ENCODE measurements at places on chromosomes 12 and 14. TPM values are rescaled to one million over a fixed set of nuclear protein-coding genes. Genes with fewer than 3 reads are reported as not detected.

DNA sequence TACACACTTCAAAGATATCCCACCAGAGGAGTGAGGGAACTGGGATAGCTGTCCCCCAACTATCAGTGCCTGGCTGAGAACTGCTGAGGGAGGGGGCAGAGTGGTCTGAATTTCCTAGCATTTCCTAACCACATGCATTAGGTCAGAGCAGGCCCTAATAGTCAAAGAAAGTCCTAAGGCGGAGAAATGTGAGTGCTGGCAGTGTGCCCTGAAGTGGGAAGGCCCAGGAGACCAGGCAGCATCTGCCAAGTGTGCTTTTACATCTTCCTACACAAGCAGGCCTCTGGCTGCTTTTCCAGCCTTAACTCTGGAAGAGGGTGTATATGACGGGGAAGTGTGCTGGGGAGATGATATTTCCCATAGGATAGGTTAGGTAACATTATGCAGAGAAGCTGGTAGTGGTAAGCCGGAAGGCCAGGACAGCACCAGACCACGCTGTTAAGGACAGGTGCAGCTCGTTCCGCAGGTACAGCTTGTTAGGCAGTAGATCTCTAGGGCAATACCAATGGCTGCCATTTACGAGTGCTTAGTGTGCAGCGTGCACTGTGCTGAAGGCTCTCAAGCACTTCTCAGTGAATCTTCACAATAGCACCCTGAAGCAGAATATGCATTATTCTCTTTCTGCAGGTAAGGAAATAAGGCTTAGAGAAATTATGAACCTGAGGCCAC is 9.1 kb upstream of the CCDC198 start:
- no peak overlapping the region for H3K4me3 ChIP-seq
- H3K27ac ChIP-seq, result no peak overlapping the region
- no peaks in the 10 kb centered on the region for H3K36me3 ChIP-seq
- no peaks in the 10 kb centered on the region for H3K4me1 ChIP-seq

- H3K4me1 ChIP-seq, result no peaks in the 10 kb centered on the region
- H3K27me3 ChIP-seq, result no peaks in the 10 kb centered on the region
- no peak for DNase-seq
- H3K36me3 ChIP-seq, result peaks cover 12% of the 10 kb centered on the region
Measured at GRCh38 chr12:51471111-51471864, 46.7 kb downstream of the SLC4A8 start.

- H3K27ac ChIP-seq, result no peak overlapping the region
- H3K27me3 ChIP-seq, result peaks cover 27% of the 10 kb centered on the region
- no peak overlapping the region for H3K4me3 ChIP-seq
- H3K4me1 ChIP-seq, result peaks cover 19% of the 10 kb centered on the region
- no peaks in the 10 kb centered on the region for H3K36me3 ChIP-seq
Measured at GRCh38 chr12:27552886-27553560, 29.0 kb downstream of the PPFIBP1 start.

- no peak overlapping the region for H3K4me3 ChIP-seq
- no peak overlapping the region for H3K27ac ChIP-seq
- no peak for DNase-seq
- H3K4me1 ChIP-seq, result no peaks in the 10 kb centered on the region
Measured at GRCh38 chr12:87807086-87807485, 222.1 kb downstream of the C12orf50 start.

Gene LUM
- not detected for total RNA-seq

Measured in activated CD8-positive, alpha-beta T cell treated with anti-CD3 and anti-CD28 coated beads, Interleukin-2, amount 10 ng/mL, durations not matched to agents 7 days and 5 days (primary cell).